ENCODE measurements at places on chromosomes 5 and 9. TPM values are rescaled to one million over a fixed set of nuclear protein-coding genes. Genes with fewer than 3 reads are reported as not detected.

The LRRC70 gene
- total RNA-seq = 0.54 TPM

The AIF1L gene
- 14.2 TPM for total RNA-seq

The MOB3B gene
- 0.56 TPM for total RNA-seq

The CMYA5 gene
- 87.2 TPM for total RNA-seq

The PCDH12 gene
- total RNA-seq = 0.57 TPM

The MIGA2 gene
- total RNA-seq = 69.8 TPM

The SH3GL2 gene
- 0.42 TPM for total RNA-seq

The FOCAD gene
- 57.0 TPM for total RNA-seq

The FOXI1 gene
- total RNA-seq = not detected

The SMIM32 gene
- 0.81 TPM for total RNA-seq

The RPL12 gene
- 1,318 TPM for total RNA-seq

The PAPPA gene
- 0.80 TPM for total RNA-seq

The KIAA0825 gene
- 2.1 TPM for total RNA-seq

The MYMK gene
- not detected for total RNA-seq

The PHF24 gene
- 2.9 TPM for total RNA-seq

The CCNO gene
- 0.14 TPM for total RNA-seq

The EEIG1 gene
- total RNA-seq = 25.6 TPM

The SPAAR gene
- 0.07 TPM for total RNA-seq

The IL5 gene
- total RNA-seq = not detected

The SLC6A7 gene
- total RNA-seq = not detected

The IL33 gene
- total RNA-seq = not detected

The SLC36A2 gene
- total RNA-seq = not detected

The SPOCK1 gene
- total RNA-seq = 2.6 TPM

The PCDHB14 gene
- total RNA-seq = 21.2 TPM

The APBA1 gene
- 2.1 TPM for total RNA-seq

The UBE2QL1 gene
- total RNA-seq = 5.9 TPM

The ADRA1B gene
- total RNA-seq = 2.9 TPM

The EGFLAM gene
- 0.27 TPM for total RNA-seq

The ABL1 gene
- 97.1 TPM for total RNA-seq

The RNF183 gene
- total RNA-seq = 0.06 TPM

The GABRG2 gene
- 0.32 TPM for total RNA-seq

The TMEM252 gene
- total RNA-seq = not detected

The RXFP3 gene
- not detected for total RNA-seq

The PDE4D gene
- 52.8 TPM for total RNA-seq

The SPATA6L gene
- total RNA-seq = 0.46 TPM

The LCN9 gene
- not detected for total RNA-seq

The CWC27 gene
- total RNA-seq = 12.2 TPM

The SFXN1 gene
- total RNA-seq = 98.2 TPM

The PCA3 gene
- not detected for total RNA-seq

The PCDHA1 gene
- 0.25 TPM for total RNA-seq

The SMIM3 gene
- total RNA-seq = 33.2 TPM

Measured in cardiac muscle cell (in vitro differentiated cells and primary cell).